ENCODE measurements at places on chromosomes 6 and 20. TPM values are rescaled to one million over a fixed set of nuclear protein-coding genes. Genes with fewer than 3 reads are reported as not detected.

The LINC00237 gene
- not detected for total RNA-seq

The CITED2 gene
- 118 TPM for total RNA-seq

The SLC32A1 gene
- total RNA-seq, result not detected

The PKHD1 gene
- total RNA-seq, result not detected

The C6orf163 gene
- 4.1 TPM for total RNA-seq

The FAM209A gene
- 4.2 TPM for total RNA-seq

The SLC26A8 gene
- 0.09 TPM for total RNA-seq

The SNAP25 gene
- not detected for total RNA-seq

The HS3ST5 gene
- not detected for total RNA-seq

The HCK gene
- total RNA-seq, result 1.3 TPM

Data from CD4-positive, alpha-beta memory T cell (primary cell).